A172 (cell line): ENCODE measurements at places on chromosomes 7 and 10. TPM values are rescaled to one million over a fixed set of nuclear protein-coding genes. Genes with fewer than 3 reads are reported as not detected.
A peak's percentile ranks its signal among the peaks of the same experiment; 100 is the strongest.

- DNase-seq, result no peak
These were observed 328.3 kb upstream of the TEX47 start for GRCh38 chr7:89123871-89124270.

- no peak for DNase-seq
These were observed 88.5 kb upstream of the ZNF479 start for GRCh38 chr7:57220746-57221145.

DNA sequence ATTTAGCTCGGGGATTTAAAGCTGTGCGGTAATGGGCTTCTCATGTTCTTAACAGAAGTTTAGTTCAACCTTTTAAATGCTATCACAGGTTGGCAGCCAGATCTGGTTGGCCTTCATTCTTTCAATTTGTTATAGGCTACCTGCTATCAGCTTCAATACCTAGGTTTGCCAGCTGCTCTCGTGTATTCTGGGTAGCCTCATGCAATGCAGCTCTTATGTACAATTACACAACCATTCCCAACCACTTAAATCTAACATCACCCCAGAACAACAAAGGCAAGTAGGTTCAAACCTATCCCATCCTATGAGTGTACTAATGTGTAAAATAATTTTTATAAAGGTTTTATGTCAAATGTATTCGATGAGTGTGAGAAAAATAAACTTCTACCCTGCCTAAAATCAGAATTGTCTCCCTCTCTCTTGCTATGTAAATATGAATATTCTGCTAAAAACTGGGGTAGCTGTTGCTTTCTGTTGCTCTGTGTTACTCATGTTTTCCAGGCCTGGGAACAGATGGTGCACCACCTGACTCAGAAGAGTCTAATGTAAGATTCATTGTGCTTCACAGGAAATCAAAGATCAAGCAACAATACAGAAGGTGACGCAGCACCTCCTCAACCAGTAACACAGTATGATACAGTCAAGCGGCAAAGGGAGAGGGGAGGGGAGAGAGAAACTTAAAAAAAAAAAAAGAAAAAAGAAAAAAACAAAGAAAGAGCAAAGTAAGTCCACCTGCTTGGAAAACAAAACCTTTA is 188.6 kb downstream of the ETV1 start:
- DNase-seq, result peak; percentile 83

- no peak for DNase-seq
These were observed 30.9 kb upstream of the CFAP46 start for GRCh38 chr10:132972986-132973902.

- no peak for DNase-seq
These were observed 243.0 kb upstream of the FZD8 start for GRCh38 chr10:35885076-35885475.

DNA sequence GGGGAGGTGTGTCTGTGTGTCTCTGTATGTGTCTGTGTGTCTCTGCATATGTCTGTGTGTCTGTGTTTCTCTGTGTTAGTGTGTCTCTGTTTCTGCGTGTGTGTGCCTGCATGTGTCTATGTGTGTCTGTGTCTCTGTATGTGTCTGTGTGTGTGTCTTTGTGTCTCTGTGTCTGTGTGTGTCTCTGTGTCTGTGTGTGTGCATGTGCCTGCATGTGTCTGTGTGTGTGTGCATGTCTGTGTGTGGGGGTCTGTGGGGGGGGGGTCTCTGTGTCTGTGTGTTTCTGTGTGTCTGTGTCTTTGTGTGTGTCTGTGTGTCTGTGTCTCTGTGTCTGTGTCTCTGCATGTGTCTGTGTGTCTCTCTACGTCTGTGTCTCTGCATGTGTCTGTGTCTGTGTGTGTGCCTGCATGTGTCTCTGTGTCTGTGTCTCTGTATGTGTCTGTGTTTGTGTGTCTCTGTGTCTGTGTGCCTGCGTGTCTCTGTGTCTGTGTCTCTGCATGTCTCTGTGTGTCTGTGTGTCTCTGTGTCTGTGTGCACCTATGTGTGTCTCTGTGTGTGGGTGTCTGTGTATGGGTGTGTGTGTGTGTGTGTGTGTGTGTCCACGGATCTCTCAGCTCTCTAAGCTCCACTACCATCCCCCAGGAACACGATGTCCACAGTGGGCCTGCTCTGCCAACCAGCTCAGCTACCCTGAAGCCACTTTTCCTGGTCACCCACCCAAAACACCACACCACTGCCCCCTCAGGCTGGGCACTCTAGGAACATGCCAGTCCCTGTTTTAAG is 41.7 kb downstream of the RASGEF1A start:
- DNase-seq, result no peak

- DNase-seq, result no peak
These were observed 43.1 kb upstream of the TUBB8 start for GRCh38 chr10:92153-92552.

ARL3 gene
- total RNA-seq, result 11.1 and 17.9 TPM in 2 replicates

- DNase-seq, result no peak
These were observed 42.0 kb downstream of the GALNT17 start for GRCh38 chr7:71173955-71174354.

- DNase-seq, result peak; percentile 8
These were observed 648.1 kb downstream of the ANKRD7 start for GRCh38 chr7:118872568-118872967.

DNA sequence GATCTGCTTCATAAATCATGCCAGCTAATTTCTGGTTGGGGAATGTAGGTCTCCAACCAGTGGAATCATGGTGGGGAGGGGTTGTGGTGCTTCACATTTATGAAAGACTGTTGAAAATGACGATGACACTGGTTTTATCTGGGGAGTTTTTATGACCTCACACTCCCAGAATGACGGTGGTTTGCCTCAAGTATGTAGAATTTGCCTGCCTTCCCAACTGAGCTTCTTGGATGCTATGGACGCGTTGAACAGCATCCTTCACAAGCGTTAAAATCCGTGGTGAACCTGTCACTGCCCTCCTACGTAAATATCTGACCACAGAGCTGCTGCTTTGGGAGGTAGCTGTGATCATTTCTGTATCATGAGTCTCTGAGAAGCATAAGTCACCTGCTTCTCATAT is 3.3 kb downstream of the INSYN2A start:
- DNase-seq, result peak; percentile 16

DNA sequence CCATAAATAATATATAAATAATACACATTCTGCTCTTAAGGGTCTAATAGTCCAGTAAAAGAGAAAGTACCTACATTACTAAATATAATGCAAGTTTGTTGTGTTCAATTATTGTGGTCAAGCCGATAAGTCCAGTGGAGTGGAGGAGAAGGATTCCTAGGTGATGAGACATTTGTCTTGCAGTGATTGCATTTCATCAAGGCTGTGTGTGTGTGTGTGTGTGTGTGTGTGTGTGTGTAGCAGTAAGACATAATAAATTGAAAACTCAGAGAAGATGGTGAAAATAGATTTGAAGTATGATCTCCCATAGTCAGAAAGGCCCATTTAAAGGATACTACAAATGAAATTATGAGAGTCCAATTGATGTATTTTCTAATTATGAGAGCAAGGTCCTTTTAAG is 192.5 kb upstream of the SEMA3C start:
- DNase-seq, result peak; percentile 86

DNA sequence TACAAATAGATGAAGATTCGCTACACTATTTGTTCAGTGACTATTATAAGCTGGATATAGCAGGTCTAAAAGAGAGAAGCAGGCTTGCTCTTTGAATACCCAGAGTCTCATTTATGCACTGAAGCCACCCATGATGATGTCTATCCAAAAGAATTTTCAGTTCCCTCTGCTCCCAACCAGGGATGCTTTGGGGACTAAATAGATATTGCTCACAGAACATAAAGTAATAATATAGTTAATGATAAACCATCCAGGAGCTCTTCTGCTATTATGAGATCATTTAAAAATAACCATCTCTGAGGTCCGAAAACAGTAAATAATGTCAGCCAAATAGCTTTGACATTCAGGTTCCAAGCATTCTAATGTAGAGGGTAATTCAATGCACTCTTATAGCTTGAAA is 875.4 kb downstream of the SORCS3 start:
- no peak for DNase-seq

FAM13C gene
- 0.22 TPM in 1 of 2 replicates, not detected in the other for total RNA-seq

GPR37 gene
- total RNA-seq, result 1.3 and 3.2 TPM in 2 replicates

- no peak for DNase-seq
These were observed 339.2 kb upstream of the ADARB2 start for GRCh38 chr10:2076528-2076927.

CYP2C8 gene
- total RNA-seq, result not detected in 2 replicates

NME8 gene
- total RNA-seq, result not detected in 2 replicates

- no peak for DNase-seq
These were observed 187.7 kb downstream of the MTERF1 start for GRCh38 chr7:91692800-91693199.

GRCh38 chr7:29139191-29139590 is 7.1 kb downstream of the CPVL start:
- DNase-seq, result peak; percentile 84

- DNase-seq, result no peak
These were observed 926.3 kb downstream of the NRG3 start for GRCh38 chr10:82801289-82801688.

CALY gene
- total RNA-seq, result not detected in 2 replicates

DNA sequence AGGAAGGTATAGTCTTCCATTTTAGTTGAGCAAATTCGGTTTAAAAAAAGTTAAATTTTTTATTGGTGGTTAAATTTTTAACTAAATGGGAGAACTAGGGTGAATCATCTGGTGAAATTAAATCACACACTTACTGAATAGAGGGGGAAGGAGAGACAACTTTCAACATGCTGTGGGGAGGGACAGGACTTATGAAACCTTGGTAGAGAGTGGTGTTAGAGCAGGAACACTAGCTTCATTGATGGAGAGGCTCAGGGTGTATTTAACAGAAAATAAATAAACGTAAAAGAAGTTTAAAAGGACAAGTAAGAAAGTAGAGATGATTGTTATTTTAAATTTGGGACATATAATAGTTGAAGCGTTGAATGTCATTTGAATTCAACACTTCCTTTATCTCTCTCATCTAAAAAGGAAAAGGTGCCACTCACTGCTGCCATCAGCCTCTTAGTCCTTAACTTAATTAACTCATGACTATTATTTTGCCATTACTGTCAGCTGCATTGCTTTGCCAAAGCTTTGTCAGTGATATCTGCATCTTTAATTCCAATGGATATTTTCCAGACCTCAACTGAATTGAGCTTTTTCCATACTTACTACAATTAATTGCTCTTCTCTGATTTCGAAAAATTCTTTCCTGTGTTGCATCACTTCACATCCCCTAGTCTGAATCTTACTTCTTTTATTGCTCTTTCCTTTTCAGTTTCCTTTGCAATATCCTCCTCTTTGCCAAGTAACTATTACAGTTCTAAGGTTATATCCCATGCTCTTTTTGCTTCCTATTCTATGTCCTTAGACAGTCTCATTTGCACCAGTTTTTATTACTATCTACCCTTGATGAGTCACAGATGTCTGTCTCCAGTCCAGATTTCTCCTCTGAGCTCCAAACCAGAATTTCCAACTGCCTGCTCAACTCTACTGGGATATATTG is 71.7 kb downstream of the GNAT3 start:
- peak; percentile 66 for DNase-seq

DNA sequence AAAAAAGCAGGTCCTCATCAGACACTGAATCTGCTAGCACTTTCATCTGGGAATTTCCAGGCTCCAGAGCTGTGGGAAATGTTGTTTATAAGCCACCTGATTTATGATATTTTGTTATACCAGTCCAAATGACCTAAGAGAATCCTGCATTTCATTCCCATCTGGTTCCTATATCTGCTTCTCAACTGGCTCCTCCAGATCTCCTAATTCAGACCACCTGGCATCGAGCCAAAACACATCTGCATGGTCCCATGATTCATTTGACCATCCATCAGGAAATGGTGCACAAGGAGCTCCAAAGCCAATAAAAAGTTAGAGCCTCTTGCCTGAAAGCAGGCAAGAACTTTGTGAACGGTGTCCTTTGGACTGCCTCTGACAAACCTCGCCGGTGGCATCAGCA is 108.9 kb downstream of the IPMK start:
- peak; percentile 53 for DNase-seq

DNA sequence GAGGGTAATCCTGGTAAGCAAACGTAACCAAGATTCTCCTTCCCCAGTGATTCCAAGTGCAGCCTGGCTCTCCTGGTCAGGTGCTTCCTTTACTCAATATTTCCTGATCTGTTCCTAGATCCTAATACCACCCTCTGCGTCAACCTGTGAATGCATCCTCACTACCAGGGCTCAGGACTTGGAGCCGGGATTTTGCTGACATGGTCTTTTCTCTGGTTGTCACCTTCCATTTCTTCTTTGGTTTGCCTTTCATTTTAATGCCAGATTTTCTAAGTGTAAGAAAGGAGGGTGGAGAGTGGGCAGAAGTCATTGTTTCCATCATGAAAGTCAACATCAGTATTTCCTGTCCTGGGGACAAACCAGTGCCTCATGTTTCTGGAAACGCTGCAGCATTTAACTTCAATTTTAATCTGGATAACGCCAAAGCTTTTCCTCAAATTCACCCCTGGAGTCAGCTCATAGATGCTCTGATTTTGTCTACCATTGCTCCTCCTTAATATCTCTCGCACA is 210.4 kb upstream of the ZNF32 start:
- no peak for DNase-seq

DNA sequence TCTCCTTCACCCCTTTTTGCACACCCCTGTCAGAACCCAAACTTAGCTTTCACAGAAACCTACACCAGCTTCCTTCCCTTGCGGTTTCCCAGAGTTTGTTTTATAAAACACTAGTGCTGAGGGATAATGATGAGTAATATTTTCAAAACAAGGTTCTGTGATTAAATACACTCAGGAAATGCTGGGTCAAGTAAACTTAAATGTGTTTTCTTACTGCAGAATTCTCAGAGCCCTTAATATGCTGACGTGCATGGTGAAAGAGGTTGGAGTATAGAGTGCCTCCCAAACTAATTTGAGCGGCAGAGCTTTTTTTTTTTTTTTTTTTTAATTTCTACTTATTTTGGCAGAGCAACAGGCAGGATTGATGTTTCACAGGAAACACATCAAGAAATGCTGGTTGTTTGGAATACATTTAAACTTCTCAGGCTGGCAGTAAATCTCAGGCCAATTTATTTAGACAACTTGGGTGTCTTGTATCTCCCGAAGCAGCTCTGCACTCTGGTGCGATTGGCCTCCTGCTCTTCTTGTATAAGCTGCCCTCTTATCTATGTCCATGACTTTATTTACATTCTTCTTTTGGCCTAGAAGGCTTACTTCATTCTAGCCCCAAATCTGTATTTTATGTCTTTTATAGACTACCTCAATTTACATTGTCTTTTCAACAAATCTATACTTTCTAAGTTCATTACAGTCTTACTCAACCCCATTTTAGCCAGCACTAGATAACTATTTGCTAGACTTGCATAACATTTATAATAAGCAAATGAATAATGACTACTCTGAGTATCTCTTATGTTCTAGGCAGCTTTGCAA is 165.4 kb downstream of the BMPER start:
- DNase-seq, result peak; percentile 76

CEP55 gene
- total RNA-seq, result 193 and 250 TPM in 2 replicates

- no peak for DNase-seq
These were observed 38.9 kb upstream of the TOMM7 start for GRCh38 chr7:22861576-22861975.

DNA sequence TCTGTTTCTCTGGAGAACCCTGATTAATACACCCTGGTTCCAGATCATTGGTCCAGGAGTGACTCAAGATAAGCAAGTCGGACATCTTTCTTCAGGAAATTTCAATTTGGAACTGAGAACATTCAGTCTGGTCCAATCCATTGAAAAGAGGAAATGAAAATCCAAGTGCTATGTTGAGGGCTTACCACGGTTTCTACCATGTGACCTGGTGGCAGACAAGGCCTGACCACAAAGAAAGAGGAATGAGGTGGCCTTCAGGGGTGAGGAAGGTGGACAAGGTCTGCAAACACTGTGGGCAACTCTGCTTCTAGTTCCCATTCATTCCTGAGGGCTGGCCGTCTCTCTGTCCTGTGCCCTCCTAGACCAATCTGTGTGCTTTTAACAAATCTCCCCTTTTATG is 149.2 kb upstream of the GHITM start:
- no peak for DNase-seq

GIMAP6 gene
- not detected in 2 replicates for total RNA-seq
